ENCODE measurements at places on chromosomes 11 and 22.

DNA sequence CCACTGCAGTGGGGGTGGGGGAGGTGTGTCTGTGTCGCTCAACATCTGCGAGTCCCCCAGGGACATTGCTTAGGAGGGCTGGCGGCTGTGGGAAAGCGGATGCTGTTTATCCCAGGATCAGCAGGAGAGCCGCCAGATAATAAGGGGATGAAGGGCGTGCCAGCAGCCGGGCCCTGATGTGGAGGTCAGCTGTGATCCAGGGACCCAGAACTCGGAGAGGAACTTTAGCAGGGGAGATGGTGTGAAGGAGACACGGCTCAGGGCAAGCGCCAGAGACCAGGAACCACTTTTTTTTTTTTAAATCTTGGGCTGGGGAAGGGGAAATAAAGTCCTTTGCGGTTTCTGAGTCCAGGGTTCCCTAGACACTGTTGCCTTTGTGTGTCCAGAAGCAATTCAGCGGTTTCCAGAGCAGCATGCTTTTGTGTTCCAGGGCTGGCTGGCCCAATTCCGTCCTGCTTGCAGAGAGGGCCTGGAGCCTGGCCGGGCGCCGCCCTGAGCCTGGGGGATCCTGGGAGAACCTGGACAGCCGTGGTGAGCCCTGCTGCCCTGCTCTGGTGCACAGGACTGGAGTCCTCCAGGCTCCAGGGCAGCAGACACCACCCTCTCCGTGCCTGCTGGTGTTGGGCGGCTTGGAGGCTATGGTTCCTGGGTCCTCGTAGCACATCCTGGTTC lies at the start of gene GRAMD4:
Gene GRAMD4 (plus strand): TSS at position 557 of the 672 bp plus-strand sequence. CDS start 6,414 bp downstream, outside the sequence.
- DNase-seq = no peak

DNA sequence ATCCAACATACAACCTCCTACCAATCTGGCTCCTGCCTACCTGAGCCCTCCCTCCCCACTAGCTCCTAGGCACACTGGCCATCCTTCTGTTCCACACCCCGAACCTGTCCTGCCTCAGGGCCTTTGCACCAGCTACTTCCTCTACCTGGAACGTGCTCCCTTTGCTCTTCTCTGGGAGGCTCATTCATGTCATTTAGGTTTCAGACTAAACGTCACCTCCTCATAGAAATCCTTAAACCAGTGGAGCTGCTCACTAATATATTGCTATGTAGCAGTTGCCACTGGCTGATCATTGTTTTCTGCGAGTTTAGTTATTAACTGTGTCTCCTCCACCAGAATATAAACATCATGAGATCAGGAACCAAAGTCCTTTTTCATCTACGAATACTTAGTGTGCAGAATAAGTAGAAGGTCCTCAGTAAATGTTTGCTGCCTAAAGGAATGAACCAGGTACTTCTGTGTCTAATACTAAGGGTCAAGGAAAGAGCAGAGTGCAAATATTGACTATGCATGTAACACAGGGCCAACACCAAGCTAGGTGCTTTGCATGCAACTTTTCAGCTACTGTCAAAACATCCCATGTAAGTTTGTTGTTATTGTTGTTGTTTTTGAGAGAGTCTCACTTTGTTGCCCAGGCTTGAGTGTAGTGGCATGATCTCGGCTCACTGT lies 277.6 kb upstream of the SYN3 start:
- no peak for DNase-seq

DNA sequence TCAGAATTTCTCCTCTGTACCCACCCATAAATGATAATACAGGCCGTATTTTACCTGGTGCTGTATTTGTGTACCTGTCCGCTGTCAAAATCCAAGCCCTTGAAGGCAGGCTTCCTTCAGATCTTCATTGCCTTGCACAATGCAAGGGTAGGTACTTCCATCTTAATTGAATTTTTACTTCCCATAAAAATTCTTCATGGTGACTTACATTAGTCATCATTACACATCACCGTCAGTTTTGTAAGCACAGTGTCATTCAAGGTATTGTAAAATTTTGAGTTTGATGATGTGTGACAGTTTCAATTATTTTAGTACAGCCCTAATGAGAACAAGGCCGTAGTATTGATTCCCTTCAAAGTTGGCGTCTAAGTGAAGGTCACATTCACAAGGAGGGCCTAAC lies 770 bp upstream of the TSG101 start:
- DNase-seq = peak; percentile 52

DNA sequence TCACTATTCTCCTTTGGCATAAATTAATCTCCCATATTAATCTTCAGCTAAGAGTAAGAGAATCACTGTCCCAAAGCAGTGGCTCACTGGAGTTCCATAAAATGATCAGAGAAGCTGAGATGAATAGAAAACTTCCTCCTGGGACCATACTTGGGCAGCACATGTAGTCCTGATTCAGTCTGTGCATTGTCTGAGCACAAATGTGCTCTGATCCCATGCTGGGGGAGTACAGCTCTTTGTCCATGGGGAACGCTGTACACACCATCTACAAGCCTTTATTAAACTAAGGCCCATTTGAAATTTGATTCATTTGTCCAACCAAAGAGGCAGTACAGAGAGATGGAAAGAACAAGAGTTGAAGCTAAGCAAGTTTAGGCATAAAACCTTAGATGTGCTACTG lies 147.4 kb upstream of the PGR start:
- no peak for DNase-seq

DNA sequence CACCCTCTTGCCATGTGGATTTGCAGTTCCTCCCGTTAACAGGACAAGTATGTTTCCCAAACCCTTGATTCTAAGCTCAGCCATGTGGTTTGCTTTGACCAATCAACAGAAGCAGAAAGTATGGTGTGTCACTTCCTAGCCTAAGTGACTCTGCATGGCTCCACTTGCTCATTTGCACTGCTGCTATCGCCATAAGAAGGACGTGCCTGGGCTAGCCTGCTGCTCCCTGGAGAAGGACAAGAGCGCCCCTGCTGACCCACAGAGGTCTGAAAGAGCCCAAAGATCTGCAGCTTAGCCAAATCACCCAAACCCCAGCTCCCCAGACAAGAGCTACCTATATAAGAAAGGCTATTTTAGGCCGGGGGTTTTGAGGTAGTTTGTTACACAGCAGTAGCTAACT lies 18.0 kb downstream of the TBRG1 start:
- DNase-seq = no peak

DNA sequence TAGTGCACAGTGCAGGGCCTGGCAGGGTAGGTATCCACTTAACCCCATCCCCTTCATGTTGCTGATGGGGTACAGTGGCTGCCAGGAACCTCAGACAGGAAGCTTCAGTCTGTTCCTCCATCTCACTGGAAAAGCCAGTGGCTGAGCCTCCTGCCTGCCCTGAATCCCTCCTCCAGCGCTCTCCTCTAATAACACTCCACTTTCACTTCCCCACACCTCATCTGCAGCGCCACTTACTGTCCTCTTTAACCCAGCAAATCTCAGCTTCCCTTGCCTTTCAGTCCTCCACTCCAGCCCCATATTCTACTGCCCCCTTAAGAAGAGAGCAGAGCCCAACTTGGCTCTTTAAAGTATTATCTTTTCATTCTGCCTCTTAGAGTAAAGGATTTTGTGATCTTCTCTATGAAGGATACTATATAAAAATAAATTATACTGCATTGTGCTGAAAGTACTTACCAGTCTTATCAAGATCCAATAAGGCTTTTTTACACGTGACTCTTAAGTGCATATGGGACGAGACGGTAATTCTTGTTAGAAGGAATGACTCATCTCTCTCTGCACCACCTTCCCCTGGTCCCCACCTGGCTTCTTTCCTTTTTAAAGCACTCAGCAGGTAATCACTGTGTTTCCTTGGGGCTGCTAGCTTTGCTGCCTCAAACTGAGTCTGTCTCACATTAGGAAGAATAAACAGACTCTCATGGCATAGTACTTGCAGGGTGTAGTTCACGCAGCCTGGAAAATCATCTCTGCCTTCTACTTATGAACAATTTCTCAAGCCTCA lies 238.0 kb upstream of the NARS2 start:
- no peak for DNase-seq

- DNase-seq = no peak
Observed at GRCh38 chr11:103749158-103749557, 287.3 kb upstream of the DDI1 start.

- no peak for DNase-seq
Observed at GRCh38 chr22:41382098-41382578, 396 bp downstream of the TEF start.

GRCh38 chr11:14300661-14301304 lies 58.2 kb downstream of the RRAS2 start:
- DNase-seq = peak; percentile 18

DNA sequence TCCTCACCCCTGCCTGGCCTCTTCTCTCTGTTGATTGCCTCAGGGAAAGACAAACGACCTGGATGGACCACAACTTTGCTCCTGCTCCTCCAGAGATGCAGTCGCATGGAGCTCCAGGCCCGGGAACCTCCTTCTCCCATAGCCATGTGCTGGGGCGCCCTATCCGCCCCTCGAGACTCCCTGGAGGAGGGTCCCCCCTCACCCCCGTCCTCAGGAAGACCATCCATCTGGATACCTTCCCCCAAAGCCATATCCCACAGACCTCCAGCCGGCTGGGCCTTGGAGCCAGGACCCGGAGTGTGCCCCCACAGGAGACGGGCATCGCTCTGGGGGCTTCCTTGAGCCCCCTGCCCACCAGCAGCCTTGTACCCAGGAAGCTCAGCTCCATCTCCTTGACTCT lies 2.2 kb downstream of the SEPTIN3 start:
- DNase-seq = no peak

GRCh38 chr11:17743808-17744119 lies 9.2 kb downstream of the KCNC1 start:
- no peak for DNase-seq

GRCh38 chr11:70415642-70416395 lies 17.5 kb downstream of the CTTN start:
- DNase-seq = peak; percentile 77

DNA sequence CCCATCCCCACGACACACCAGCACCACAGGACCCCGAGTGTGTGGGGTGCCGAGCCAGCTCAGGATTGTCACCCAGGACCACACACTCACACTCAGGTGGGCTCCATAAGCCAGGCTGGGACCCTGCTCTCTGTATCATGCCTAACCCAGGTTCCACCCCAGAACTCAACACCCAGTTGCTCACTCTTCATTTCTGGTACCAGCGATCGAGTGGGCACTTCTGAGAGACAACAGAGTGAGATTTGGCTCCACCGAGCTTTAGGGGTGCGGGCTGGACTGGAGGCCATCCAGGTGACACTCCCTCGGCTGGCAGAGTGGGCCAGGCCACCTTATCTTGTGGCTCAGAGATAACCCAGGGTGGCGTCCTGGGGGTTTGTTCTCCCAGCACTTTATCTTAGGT lies 1323.8 kb downstream of the BRD1 start:
- DNase-seq = no peak

- DNase-seq = no peak
Observed at GRCh38 chr11:1997755-1998154, at the start of gene H19. Gene H19 (minus strand): TSS chr11:1997842.

GRCh38 chr22:28435982-28436381 lies 243.7 kb downstream of the TTC28 start:
- DNase-seq = no peak

DNA sequence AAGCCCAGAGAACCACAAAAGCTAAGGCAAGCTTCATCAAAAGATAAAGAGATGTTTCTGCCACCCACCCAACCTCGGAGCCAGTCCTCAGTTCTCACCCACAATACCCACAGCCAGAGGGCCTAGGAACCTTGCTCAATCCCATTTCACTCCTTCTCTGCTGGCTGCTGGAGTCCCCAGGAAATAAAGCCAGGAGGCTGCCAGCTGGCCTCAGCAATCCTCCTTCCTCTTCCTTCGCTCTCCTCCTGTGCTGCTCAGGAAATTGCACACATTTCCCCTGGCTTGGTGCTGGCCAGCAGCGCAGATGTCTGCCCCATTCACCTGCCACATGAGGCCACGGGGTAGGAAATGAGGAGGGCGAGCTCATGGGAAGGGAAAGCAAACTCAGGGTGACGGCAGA lies 91.8 kb upstream of the LDLRAD3 start:
- DNase-seq = no peak

GRCh38 chr11:64251016-64251752 lies at the start of gene PLCB3:
Gene PLCB3 (plus strand): TSS chr11:64251530. CDS start chr11:64251650, 120 bp downstream.
- no peak for DNase-seq

GRCh38 chr11:79890272-79890671 lies 449.4 kb upstream of the TENM4 start:
- DNase-seq = no peak

- no peak for DNase-seq
Observed at GRCh38 chr11:40032331-40032730, 1427.1 kb downstream of the LRRC4C start.

DNA sequence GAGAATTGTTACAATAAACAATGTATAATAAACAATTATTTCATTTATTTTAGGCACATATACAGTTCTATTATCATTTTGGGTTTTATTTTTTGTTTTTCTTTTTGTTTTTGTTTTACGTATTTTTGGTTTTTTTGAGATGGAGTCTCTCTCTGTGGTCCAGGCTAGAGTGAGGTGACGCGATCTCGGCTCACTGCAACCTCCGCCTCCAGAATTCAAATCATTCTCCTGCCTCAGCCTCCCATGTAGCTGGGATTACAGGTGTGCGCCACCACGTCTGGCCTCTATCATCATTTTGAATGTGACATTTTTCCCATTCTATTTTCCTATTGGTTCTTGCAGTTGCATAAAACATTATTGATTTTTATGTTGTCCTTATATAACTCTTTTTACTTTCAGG lies 20.4 kb upstream of the OR52A1 start:
- DNase-seq = no peak

- DNase-seq = no peak
Observed at GRCh38 chr11:58781345-58781744, 49.6 kb upstream of the GLYAT start.

- no peak for DNase-seq
Observed at GRCh38 chr11:113372309-113372708, 15.3 kb upstream of the ANKK1 start.

DNA sequence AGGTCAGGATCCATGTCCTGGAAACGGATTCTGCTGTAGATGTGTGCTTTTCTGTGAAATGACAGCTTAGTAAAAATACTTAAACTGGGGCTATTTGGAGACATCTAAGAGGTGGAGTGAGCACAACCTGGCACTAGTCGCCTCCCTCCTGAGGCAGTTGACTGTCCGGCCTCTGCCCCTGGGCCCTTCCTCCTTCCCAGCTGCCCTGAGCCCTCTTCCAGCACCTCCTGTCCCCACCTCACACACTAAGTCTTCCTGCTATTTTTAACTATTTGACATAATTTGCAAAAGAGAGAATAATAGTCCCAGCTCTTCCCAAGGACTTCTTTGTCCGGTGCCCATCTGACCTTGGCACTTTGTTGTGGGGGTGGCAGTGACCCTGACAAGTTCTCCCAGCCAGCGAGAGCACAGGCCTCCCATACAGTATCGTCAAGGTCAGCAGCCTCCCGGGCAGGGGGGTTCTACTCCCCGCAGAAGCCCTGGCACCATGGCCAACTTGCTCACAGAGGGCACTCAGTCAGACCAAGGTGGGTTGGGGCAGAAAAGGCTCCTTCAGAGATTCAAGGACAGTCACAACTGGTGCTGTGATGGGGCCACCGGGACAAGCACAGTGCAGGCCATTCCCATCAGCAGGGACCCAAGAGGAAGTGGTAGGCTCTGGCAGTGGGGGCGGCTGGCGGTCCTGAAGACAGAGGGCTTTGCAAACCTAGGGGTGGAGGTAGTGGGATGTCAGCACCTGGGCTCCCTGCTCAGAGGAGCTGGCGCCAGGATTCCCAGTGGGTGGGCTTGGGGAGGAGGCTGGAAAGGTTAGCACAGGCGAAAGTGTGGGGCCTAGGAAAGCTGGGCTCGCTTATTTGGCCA lies 5.5 kb upstream of the NEAT1 start:
- DNase-seq = no peak

Measured in SIG-M5 (cell line).